ENCODE measurements at places on chromosomes 3 and 15.

- no peak for DNase-seq
These were observed 73.8 kb downstream of the AAGAB start for GRCh38 chr15:67180514-67181191.

DNA sequence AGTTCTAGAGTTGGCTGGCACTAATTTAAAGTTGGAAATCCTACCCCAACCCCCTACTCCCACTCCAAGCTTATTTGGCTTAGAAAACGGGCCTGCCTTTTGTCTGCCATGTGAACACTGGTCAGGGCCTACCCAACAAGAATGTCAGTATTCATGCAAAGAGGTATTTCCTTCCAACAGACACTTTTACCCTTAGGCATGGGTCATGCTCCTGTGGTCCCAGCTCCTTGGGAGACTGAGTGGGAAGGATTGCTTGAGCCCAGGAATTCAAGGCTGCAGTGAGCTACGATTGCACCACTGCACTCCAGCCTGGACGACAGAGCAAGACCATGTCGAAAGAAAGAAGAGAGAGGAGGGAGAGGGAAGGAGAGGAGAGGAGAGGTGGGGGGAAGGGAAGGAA, 137.5 kb upstream of the LRTM1 start:
- DNase-seq, result no peak

DNA sequence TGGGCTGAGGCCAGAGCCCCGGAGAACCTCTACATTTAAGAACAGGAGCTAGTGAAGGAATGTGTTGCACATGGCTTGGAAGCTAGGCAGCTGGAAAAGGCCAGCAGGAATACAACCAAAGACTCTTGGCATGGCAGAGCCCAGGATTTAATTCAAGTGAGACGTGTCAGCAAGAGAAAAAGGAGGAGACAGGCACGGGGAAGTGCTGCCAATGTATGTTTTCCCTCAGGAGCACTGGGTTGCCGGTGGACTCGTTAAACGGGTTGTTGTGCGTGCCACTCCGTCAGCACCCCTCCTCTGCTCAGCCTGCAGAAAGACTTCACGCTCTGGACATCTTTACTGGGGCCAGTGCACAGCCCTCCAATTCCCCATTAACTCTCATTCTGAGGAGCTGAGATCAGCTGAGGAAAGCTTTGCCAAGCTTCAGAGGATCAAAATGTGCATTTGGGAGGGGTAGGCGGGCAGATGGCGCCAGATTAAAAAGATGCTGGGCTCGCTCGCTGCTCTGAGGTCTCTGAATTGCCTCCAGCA, 103.7 kb downstream of the PDZRN3 start:
- DNase-seq, result no peak

GRCh38 chr3:119300991-119301391, 6.8 kb downstream of the ARHGAP31 start:
- no peak for DNase-seq

- DNase-seq, result no peak
These were observed 23.8 kb downstream of the RLBP1 start for GRCh38 chr15:89197503-89197971.

- DNase-seq, result no peak
These were observed 137.0 kb upstream of the C2CD4B start for GRCh38 chr15:62301993-62302675.

GRCh38 chr3:44950275-44950734, 25.7 kb downstream of the ZDHHC3 start:
- DNase-seq, result no peak

DNA sequence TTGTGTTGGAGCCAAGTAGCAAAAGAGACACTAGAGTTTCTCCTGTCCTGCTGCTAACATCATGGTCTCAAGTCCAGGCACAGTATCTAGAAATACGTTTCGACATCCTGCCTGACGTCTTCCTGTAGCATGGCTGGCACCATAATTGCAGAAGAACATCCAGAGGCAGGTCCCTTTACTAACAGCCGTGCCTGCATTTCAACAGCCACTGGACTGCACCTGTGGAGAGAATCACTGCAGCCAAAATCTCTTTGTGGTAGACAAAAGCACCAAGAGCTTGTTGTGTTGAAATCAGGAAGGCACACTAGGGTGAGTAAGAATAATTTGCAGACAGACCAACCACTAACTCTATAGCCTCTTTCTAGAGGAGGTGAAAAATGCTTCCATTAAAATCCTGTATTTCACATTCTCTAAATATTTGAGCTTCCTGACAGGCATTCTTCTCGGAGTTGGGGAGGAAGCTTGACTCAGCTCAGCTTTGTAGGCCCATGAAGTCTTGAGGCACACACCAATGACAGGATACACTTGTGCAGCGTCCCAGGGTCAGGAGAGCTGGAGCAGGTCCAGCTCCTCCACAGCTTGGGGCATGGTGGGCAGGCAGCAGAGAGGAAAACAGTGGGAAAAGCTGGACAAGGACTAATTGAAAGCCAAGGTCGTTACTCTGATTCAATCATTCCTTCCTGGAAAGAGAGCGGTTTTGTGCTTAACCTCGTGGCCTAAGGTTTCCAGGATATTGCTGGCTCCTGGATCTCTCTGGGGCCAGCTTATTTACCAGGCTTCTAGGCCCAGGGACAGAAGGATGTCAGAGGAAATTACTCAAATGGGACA, 244.9 kb downstream of the FAM43A start:
- no peak for DNase-seq

GRCh38 chr3:70064194-70064779, 64.8 kb downstream of the SAMMSON start:
- DNase-seq, result no peak
